Body of pancreas (tissue), 4 donors: ENCODE measurements at places on chromosomes 4 and X. TPM values are rescaled to one million over a fixed set of nuclear protein-coding genes. Genes with fewer than 3 reads are reported as not detected.

- DNase-seq = peak; percentile 81
- H3K4me1 ChIP-seq = peaks cover 10% of the 10 kb centered on the region
- H3K4me3 ChIP-seq = no peak overlapping the region
- no peaks in the 10 kb centered on the region for H3K27me3 ChIP-seq
- peak overlapping the region; percentile 80 for H3K27ac ChIP-seq
These were observed 10.7 kb upstream of the DLG3 start for GRCh38 chrX:70433848-70434351.

GRCh38 chrX:152619897-152620296 is 17.8 kb upstream of the GABRQ start:
- H3K4me1 ChIP-seq = no peaks in the 10 kb centered on the region
- DNase-seq = no peak
- no peak overlapping the region for H3K27ac ChIP-seq

DNA sequence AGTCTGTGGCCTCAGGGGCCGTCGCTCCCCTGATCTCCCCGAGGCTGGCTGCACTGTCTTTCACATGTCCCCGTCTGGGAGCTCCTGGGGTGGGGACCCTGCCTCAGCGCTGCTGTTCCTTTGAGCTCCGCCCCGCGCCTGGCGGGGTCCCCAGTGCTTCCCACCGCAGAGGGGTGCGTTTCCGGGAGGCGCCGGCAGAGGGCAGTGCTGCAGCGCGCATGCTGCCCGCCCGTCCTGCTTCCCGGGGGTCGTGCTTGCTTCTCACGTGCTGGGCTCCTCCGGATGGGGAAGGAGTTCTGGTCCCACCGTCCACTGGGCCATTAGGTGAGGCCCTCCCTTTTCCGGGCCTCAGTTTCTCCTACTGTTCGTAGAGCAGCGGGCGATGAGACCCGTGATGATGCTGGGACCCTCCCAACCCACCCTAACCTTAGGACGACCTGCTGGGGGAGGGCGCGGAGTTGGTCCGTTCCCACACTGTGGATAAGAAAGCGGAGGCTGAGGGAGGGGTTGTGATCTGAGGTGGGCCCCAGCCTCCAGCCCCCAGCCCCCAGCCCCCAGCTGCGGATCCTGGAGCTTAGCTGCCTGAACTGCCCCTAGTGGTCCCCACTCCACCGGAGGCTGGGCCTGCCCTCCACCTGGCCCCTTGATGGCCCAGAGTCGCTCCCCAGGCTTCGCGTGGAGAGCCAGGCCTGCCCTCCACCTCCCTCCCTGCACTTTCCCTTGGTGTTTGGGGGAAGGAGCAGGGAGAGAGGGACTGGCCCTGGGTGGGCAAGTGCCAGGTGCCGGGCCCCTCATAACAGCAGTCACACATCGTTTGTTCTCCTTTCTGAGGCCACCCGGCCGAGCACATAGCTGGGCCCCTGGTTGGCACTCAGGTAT is 15.3 kb downstream of the CPZ start:
- peak; percentile 35 for DNase-seq
- H3K27ac ChIP-seq = no peak overlapping the region
- no peak overlapping the region for H3K4me3 ChIP-seq
- no peaks in the 10 kb centered on the region for H3K4me1 ChIP-seq
- no peaks in the 10 kb centered on the region for H3K36me3 ChIP-seq
- no peaks in the 10 kb centered on the region for H3K27me3 ChIP-seq

MAGEC3 gene
- not detected for total RNA-seq

- H3K36me3 ChIP-seq = no peaks in the 10 kb centered on the region
- no peak overlapping the region for H3K4me3 ChIP-seq
These were observed 24.6 kb downstream of the UNC5C start for GRCh38 chr4:95524184-95524583.

DNA sequence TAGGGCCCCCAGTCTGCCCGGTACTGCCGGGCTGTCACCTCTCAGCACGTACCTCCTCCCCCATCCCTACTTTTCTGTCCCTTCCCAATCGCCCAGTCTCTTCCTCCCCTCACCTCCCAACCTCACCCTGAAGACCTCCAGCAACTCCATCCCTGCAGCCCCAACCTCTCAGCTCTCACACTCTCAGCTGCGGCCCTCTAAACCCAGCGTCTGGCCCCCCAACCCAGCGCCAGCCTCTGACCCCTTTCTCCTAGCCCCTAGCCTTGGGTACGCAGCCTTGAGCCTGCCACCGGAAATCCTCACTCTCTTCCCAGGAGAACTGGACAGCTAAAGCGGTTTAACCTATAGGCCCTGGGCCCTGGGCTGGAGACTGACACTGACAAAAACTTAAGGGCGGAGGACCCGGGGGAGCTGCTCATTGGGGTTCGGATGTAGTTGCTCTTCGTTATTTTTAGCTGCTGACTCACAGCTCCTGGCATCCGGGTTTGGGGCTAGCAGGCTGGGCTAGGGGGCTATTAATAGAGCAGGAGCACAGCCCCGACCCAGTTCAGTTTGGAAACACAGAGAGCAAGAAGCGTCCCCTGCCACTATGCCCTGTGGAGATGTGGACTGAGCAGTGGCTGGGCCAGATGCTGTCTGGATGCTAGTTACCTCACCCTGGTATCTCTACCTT is 9.6 kb upstream of the DLG3 start:
- H3K27me3 ChIP-seq = no peaks in the 10 kb centered on the region
- H3K4me3 ChIP-seq = no peak overlapping the region
- peaks cover 10% of the 10 kb centered on the region for H3K4me1 ChIP-seq
- no peaks in the 10 kb centered on the region for H3K36me3 ChIP-seq
- no peak for DNase-seq
- no peak overlapping the region for H3K27ac ChIP-seq

DNA sequence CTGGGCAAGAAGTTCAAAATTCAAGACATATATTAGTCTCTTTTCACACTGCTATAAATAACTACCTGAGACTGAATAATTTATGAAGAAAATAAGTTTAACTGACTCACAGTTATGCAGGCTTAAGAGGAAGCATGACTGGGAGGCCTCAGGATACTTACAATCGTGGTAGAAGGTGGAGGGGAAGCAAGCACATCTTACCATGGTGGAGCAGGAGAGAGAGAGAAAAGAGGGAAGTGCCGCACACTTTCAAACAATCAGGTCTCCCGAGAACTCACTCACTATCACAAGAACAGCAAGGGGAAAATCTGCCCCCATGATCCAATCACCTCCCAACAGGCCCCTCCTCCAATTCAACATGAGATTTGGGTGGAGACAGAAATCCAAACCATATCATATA is 273.3 kb upstream of the RASGEF1B start:
- no peak for DNase-seq
- H3K4me1 ChIP-seq = no peaks in the 10 kb centered on the region
- no peak overlapping the region for H3K27ac ChIP-seq
- no peaks in the 10 kb centered on the region for H3K27me3 ChIP-seq
- H3K36me3 ChIP-seq = no peaks in the 10 kb centered on the region
- H3K4me3 ChIP-seq = no peak overlapping the region

DNA sequence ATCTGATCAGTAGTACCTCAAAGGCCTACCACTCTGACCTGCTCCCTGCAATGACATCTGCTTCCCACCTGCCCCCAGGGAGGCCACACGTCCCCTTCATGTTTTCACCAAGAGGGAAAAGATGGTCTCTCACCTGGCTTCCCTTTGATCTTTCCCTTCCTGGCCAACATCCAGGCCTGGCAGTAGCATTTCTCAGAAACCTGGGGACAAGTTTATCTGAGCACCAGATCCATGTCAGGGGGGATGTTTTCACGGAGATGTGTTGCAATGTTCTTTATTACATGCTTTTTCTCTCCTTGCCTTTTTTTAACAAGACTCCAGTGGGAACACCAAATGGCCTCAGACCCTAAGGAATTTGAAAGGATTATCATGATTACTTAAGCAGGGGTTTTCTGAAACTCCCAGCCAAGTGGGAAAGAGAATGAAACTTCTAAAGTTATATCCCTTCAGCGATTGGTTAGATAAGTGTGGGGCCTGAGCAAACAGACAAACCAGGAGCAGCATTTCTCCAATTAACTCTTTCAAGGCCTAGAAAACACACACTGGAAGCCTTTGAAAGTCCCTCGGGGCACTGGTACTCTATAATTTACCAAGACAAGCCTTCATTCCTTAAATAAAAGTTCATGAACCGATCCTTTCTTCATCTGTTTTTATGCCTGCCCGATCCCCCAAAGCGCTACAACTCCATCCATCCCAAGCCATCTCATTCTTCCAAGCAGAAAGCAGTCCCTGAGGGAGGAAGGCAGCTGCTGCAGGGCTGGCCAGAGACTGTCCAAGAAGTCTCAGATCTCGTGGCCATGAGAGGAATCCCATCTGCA is 94.1 kb downstream of the BCOR start:
- no peaks in the 10 kb centered on the region for H3K36me3 ChIP-seq
- H3K27ac ChIP-seq = no peak overlapping the region
- no peak overlapping the region for H3K4me3 ChIP-seq

DNA sequence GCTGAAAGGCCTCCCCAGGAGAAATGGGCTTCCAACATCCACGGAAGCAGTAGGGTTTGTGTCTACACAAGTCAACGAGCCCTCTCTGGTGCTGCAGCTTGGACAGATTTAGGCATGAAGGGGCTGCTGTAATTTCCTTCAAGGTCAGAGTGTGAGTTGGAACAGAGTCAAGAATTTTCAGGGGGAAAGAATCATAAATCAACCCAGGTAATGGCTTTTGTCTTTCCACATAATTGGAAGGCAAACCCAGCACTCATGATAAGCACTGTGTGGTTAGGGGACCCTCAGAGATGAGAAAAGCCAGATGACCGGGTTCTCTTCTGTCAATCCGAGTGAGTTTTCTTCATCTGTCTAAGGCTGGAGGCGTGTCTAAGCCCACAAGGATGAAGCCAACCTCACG is 78.6 kb upstream of the MXRA5 start:
- no peaks in the 10 kb centered on the region for H3K36me3 ChIP-seq
- H3K4me1 ChIP-seq = no peaks in the 10 kb centered on the region
- DNase-seq = no peak

OCIAD2 gene
- total RNA-seq = 3.0 TPM

FRG2 gene
- total RNA-seq = not detected

SLC4A4 gene
- total RNA-seq = 334 TPM

- no peaks in the 10 kb centered on the region for H3K27me3 ChIP-seq
- H3K4me3 ChIP-seq = no peak overlapping the region
- H3K27ac ChIP-seq = no peak overlapping the region
- no peaks in the 10 kb centered on the region for H3K4me1 ChIP-seq
These were observed 55.3 kb downstream of the ASB9 start for GRCh38 chrX:15214588-15214987.

GRCh38 chr4:77232653-77233052 is 75.6 kb downstream of the CCNG2 start:
- H3K4me1 ChIP-seq = no peaks in the 10 kb centered on the region
- H3K27ac ChIP-seq = no peak overlapping the region
- no peak for DNase-seq
- no peaks in the 10 kb centered on the region for H3K27me3 ChIP-seq
- no peak overlapping the region for H3K4me3 ChIP-seq
- no peaks in the 10 kb centered on the region for H3K36me3 ChIP-seq

GRCh38 chr4:101655857-101656256 is 134.7 kb upstream of the BANK1 start:
- no peak overlapping the region for H3K4me3 ChIP-seq
- H3K4me1 ChIP-seq = no peaks in the 10 kb centered on the region
- no peaks in the 10 kb centered on the region for H3K36me3 ChIP-seq
- no peak for DNase-seq
- no peak overlapping the region for H3K27ac ChIP-seq
- no peaks in the 10 kb centered on the region for H3K27me3 ChIP-seq

- H3K27me3 ChIP-seq = no peaks in the 10 kb centered on the region
- H3K27ac ChIP-seq = no peak overlapping the region
- no peaks in the 10 kb centered on the region for H3K36me3 ChIP-seq
- H3K4me3 ChIP-seq = no peak overlapping the region
- DNase-seq = no peak
- peaks cover 66% of the 10 kb centered on the region for H3K4me1 ChIP-seq
These were observed 14.1 kb downstream of the ACSL1 start for GRCh38 chr4:184811526-184812198.

- no peaks in the 10 kb centered on the region for H3K36me3 ChIP-seq
- H3K27ac ChIP-seq = no peak overlapping the region
- H3K4me1 ChIP-seq = no peaks in the 10 kb centered on the region
- DNase-seq = no peak
- H3K4me3 ChIP-seq = no peak overlapping the region
- no peaks in the 10 kb centered on the region for H3K27me3 ChIP-seq
These were observed 52.9 kb downstream of the TMEM150C start for GRCh38 chr4:82508806-82509428.

TASL gene
- total RNA-seq = 0.26 TPM
